Umbilical cord (tissue), 2 donors: ENCODE measurements at places on chromosomes 2 and 18. TPM values are rescaled to one million over a fixed set of nuclear protein-coding genes. Genes with fewer than 3 reads are reported as not detected.

GRCh38 chr2:155662224-155662623 lies 670.3 kb downstream of the NR4A2 start:
- no peak for DNase-seq

GRCh38 chr2:230823264-230823964 lies 41.3 kb upstream of the ITM2C start:
- DNase-seq, result no peak

DNA sequence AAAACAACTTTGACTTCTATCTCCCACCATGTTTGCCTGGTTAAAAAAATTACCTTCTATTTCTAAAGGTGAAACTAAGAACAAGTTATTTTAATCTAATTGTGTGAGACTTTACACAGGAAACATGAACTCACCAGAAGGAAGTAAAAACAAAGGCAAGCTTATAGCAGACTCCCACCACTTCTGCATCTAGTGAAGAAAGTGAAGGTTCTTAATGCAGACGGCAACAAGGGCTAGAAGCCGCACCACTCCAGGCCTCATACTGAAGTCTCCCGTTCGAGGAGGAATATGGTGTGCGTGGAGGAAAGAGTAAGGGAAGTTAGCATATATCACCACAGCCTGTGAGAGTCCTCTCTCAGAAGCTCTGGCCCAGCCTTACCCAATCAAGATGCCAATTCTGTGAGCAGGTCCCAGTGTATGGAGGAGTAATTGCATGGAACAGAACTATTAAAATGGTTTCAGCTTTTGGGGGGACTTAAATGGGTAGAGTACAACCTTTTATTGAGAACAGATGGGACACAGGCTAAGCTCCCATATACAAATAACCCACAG lies 958.7 kb downstream of the BCL11A start:
- DNase-seq, result no peak

DNA sequence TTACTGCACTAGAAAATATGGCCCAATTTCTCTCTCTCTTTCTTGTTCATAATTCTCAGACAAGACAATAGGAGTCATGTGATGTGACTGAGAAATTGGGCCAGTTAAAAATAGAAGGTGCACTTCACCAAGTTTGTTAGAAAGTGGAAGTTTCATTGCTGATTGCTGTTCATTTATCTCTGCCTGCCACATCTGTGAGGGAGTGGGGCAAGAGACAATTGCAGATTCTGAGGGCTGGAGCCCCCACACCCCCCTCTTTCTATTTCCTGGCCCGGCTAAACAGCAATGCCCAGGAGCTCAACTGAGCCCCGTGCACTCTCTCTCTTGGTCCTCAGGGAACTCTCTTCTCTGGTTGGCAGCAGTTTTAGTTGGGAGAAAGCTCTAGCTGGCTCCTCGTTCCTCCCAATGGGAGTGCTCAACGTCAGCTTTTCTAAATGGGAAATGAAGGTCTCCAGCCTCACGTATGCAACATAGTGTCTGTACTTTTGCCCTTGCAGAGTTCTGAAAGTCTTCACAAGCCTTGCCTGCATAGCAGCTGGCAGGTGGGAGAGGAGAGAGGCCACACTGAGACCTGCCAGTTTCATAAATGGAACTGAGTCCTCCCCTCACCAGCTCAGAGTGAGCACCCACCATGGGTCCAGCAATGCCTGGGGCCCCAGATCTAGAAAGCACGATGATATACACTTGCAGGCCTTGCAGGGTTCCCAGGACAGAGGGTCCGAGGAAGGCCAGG lies 115.7 kb downstream of the MYCN start:
- DNase-seq, result no peak

GRCh38 chr2:207511851-207512250 lies 17.9 kb upstream of the CREB1 start:
- no peak for DNase-seq

DNA sequence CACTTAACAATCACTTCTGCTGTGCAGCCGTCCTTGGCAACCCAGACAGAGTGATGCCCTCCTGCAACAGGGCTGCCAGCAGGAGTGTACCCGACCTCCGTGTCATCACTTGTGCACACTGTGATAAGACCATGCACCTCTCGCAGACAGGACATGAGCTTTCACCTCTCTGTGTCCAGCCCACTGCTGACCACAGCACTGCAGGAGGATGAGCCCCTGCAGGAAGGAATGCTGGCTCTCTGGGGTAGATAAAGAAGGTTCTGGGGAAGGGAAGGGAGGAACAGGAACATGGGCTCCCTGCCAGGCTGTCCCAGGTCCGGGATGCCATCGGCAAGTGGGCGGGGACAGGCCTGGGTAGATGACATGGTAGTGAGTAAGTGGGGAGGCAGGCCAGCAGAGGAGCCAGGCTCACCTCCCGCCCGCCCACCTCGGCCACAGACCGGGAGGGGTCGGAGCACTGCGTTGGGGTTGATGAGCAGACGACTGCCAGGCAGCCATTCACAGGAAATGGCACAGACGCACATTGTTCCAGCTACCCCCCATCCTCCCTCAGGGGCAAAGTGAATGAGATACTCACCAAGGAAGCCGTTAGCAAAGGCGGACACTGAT lies 18.6 kb upstream of the COL6A3 start:
- no peak for DNase-seq

DNA sequence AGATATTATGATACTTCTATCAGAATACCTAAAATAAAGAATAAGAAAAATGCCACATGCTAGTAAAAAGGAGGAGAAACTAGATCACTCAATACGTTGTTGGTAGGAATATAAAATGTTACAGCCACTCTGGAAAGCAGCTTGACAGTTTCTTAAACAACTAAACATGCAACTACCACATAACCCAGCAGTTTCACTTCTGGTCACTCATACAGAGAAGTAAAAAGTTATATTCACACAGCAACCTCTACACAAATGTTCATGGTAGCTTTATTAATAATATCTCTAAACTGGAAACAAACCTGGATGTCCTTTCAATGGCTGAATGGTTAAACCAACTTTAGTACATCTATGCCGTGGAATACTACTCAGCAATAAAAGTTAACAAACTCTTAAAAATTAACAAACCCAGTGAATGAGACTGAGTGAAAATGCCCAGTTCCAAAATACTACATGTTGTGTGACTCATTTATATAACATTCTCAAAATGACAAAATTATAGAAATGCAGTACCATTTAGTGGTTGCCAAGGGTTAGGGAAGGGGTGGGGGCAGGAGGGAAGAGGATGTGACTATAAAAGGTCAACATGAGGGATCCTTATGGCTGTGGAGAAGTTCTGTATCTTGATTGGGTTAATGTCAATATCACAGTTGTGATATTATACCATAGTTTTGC lies 124.1 kb downstream of the MMADHC start:
- DNase-seq, result no peak

GRCh38 chr2:217270485-217271121 lies 410.7 kb upstream of the TNP1 start:
- no peak for DNase-seq

DNA sequence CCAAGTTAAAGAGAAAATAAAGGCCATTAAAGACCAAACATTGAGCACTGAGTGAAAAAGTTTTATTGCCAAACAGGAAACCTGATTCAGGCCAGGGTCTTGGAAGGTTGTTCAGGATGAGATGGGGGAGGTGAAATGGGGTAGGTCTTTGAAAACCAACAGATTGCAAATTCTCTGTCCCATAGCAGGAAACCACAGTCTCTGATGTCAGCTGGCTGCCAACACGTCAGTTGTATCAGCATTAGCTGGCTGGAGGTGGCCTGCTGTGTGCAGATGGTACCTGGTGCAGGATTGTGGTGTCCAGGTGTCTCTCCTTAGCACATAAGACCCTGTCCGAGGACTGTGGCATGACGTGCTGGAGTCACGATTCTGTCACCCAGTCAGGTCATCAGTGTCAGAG lies 106.3 kb downstream of the MSH2 start:
- no peak for DNase-seq

- DNase-seq, result peak; percentile 42
Measured at GRCh38 chr2:171271971-171272436, 111.3 kb upstream of the TLK1 start.

GRCh38 chr2:176100547-176101140 lies 1.0 kb downstream of the HOXD12 start:
- DNase-seq, result no peak

GRCh38 chr18:69215161-69215560 lies 185.5 kb upstream of the DOK6 start:
- no peak for DNase-seq

DNA sequence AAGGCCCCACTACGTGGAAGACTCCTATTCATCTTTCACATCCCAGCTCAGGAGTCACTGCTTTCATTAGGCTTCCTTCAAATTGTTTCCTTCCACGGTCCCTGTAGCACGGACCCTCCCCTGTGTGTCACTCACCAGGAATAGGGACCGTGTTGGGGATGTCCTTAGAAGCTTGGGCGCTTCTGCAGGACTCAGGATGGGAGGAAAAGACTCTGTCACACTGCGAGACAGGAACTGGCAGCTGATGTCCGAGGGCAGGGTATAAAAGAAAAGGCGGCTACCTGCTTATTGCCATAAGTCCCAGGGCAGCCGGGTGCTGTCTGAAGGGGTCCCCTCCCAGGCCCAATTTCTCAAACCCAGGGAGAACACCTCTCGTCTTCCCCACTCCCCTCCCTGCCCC lies 79.1 kb downstream of the BCL2L11 start:
- DNase-seq, result no peak

GRCh38 chr2:54059504-54059903 lies 55.9 kb upstream of the ACYP2 start:
- no peak for DNase-seq

GRCh38 chr18:46174342-46175041 lies 70.3 kb downstream of the HAUS1 start:
- DNase-seq, result peak; percentile 17

DNA sequence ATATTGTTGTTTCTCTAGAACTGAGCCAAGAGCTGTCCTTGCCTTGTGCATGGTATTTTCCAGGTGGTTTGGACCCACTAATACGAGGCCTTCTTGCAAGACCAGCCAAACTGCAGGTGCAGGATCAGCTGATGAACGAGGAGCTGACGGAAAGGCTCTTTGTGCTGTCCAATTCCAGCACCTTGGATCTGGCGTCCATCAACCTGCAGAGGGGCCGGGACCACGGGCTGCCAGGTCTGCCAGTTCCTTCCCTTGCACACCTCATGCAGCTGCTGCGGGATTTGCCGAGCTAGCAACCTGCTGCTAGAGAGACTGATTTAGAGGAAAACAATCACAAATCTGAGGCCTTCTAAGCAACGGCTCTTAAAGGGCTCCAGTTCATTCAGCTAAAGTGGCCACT lies 74.5 kb downstream of the TPO start:
- DNase-seq, result no peak

DNA sequence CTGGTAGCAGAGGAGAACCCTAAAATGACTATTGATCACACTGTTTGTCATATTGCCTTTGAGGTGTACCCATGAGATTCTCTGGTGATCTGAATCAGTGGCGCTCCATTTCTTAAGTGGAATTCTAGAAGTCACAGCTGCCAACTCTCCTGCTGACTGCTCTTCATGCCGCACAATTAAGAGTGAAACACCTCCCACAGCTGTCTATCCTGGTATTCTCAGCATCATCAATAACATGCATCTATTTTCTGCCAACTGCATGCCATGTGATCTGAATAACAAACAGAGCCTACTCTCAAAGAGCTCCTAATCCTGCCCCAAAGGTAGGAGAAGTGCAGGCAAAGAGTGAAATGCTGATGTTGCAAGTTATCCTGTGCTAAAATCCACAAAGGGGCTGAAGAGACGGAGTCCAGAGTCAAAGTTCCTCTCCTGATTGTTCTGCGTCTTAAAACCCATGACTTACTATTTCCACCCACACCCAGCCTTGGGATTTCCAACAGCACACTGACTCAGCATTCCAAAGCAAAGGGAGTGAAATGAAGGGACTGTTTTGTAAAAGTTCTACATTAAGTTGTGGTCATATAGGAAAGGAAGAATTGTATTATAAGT lies 13.7 kb upstream of the DAPL1 start:
- peak; percentile 89 for DNase-seq

GRCh38 chr2:222884805-222885424 lies 24.1 kb downstream of the ACSL3 start:
- DNase-seq, result no peak

DNA sequence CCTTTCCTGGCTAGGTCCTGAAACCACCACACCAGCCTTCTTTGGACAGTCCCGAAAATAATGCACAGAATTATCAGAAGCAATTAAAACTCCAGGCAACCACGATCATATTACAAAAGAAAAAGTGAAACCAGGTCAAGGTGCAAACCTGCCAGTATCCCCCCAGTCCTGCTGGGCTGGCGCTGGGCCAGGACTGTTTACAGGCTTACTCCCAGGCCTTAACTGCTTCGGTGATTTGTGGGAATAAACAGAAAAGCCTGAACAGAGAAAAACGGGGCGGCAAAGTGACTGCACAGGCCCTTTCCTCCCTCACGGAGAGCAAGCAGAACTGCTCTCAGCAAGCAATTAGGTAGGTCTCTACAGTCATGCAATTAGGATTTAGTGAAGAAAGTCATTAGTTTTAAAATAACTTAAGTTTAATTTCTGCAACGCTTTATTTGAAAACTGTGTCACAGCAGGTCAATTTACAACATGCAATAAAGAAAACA lies 1.3 kb downstream of the HDAC4 start:
- DNase-seq, result peak; percentile 45

- no peak for DNase-seq
Measured at GRCh38 chr18:61575419-61575818, 242.2 kb downstream of the CDH20 start.

DNA sequence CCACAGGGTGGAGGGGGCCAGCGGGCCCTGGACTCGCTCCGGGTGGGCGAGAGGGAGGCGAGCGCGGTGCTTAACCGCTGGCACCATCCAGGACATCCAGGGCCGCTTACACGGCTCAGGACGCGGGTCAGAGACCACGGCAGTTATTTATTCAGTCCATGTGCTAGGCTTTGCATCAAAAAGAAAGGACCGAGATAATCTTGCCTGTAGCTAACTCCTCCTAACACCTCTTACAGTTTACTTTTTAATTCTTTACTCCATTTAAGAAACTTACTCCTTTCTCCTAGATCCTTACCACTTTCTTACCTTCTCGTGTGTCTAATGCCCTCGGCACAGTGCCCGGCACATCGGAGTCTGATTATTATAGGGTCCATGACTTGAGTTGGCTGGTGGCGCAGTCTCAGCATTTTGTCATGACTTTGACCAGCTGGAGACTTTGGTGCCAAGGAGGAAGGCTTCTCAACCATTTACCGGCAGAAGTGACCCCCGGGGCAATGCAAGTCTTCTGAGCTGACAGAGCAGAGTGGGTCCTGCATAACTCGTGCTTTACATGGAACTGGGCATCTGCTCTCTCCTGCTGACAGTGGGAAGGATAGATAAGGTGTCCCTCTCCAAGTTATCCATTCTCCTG lies 503 bp downstream of the ANXA4 start:
- DNase-seq, result no peak

Gene C2orf80
- total RNA-seq, result not detected

Gene CHRNA1
- total RNA-seq, result 3.9 TPM

Gene PLGLB2
- 3.4 TPM for total RNA-seq

Gene HAAO
- total RNA-seq, result 19.0 TPM

Gene TMEM247
- total RNA-seq, result not detected

Gene CDH19
- 6.7 TPM for total RNA-seq

Gene FRZB
- total RNA-seq, result 3.9 TPM

Gene IL36B
- total RNA-seq, result 2.4 TPM

Gene OTX1
- 4.8 TPM for total RNA-seq

Gene TMEM237
- 37.3 TPM for total RNA-seq

Gene CTNNA2
- 0.96 TPM for total RNA-seq

Gene EML6
- total RNA-seq, result 3.4 TPM

Gene NDC80
- total RNA-seq, result 6.3 TPM

Gene LIPG
- total RNA-seq, result 6.7 TPM

Gene RNF138
- 19.3 TPM for total RNA-seq

Gene CABLES1
- 18.3 TPM for total RNA-seq

Gene FEV
- not detected for total RNA-seq

Gene BOLL
- total RNA-seq, result 5.5 TPM

Gene RSAD2
- total RNA-seq, result 36.4 TPM

Gene GPR45
- not detected for total RNA-seq
